A549 treated with RU486 at 1 μM for 4 hours (cell line): ENCODE measurements at places on chromosomes 6 and 20. TPM values are rescaled to one million over a fixed set of nuclear protein-coding genes. Genes with fewer than 3 reads are reported as not detected.

The NOTCH4 gene
- 0.22 to 0.73 TPM (median 0.46 TPM) in 5 replicates for total RNA-seq

The PARD6B gene
- total RNA-seq = 1.6 to 3.1 TPM (median 2.4 TPM) in 5 replicates

The TULP1 gene
- total RNA-seq = not detected in 5 replicates

The SAMD10 gene
- not detected in 5 replicates for total RNA-seq

The MTFR2 gene
- total RNA-seq = 7.7 to 13.6 TPM (median 13.1 TPM) in 5 replicates

The FAXC gene
- total RNA-seq = 5.1 to 7.1 TPM (median 6.7 TPM) in 5 replicates

The GPR6 gene
- not detected in 5 replicates for total RNA-seq

The RIPPLY2 gene
- total RNA-seq = 0.46 to 0.91 TPM (median 0.84 TPM) in 3 of 5 replicates, not detected in the others

The NDRG3 gene
- 21.4 to 22.9 TPM (median 22.0 TPM) in 5 replicates for total RNA-seq
